ENCODE measurements at places on chromosomes 2 and 18.

DNA sequence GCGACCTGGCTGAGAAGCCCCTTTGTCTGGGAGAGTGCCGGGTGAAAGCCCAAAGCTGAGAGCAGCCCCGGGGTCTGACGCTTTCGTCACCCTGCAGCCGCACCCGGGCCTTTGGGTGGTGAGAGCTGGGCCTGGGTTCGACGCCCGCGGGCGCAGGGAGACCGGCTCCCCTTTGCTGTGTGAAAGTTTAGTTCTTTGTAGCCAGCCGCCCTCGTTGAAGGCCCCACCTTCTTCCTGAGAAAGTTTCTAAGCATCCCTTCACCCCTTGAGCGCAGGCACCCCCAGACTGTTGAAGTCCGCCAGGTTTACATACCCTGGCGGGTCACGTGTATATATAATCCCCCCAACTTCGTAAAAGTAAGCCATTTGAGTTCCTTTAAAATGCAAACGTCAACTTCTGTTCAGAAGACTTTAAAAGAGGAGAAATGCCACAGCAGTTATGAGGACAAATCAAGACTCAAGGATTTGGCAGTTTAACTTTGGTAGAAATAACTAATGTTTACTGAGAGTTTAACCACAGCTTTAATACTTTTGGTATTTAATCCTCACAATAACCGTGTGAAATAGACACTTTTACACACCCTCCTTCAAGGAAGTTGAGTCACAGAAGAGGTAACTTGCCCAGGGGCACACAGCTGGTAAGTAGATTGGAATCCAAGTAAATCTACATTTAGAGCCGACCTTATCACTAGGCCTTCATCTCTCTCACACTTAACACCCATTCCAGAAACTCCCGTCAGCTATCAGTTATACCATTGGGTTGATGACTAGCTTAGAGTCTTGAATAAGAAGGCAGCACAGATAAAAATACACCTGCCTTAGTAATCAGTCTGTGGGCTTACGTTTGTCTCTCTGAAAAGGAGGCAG, 1.1 kb upstream of the MBOAT2 start:
- no peaks in the 10 kb centered on the region for H3K27me3 ChIP-seq
- no peak for DNase-seq
- no peaks in the 10 kb centered on the region for H3K36me3 ChIP-seq
- H3K4me1 ChIP-seq, result no peaks in the 10 kb centered on the region
- peak overlapping the region; percentile 69 for H3K4me3 ChIP-seq
- peak overlapping the region; percentile 47 for H3K27ac ChIP-seq

GRCh38 chr2:9558948-9559381, 3.3 kb upstream of the ADAM17 start:
- H3K36me3 ChIP-seq, result no peaks in the 10 kb centered on the region
- H3K4me1 ChIP-seq, result peaks cover 4% of the 10 kb centered on the region
- no peak overlapping the region for H3K27ac ChIP-seq
- no peak overlapping the region for H3K4me3 ChIP-seq
- no peaks in the 10 kb centered on the region for H3K27me3 ChIP-seq
- no peak for DNase-seq

DNA sequence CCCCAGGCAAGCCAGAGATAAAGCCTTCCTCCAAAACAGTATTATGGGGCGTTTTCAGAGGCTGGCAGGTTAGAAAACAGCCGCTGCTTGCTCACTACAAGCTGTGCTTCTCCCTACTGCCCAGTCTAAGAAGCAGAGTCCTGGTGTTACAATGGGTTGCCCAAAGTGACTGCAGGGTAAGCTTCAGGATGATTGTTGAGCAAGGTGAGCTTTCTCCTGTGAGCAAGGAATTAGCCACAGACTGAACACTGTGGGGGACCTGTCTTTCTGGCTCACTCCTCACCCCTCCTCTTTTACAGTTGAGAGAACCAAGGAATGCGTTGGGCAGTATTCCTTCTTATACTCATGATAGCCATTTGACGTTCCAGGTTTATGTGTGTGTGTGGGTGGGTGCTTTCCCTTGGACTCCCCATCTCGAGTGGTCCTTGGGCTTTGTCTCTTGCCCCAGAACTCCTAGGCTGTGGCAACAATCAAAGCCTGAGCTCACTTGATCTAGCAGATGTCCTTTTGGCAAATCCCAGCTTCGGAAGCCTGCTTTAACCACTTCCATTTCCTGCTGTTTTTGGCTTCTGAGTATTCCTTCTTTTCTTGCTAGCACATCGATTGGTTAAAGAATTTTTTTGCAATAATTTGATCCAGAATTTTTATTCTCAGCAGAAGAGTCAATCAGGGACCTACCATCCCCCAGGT, 47.5 kb downstream of the KDM3A start:
- no peak for DNase-seq
- H3K36me3 ChIP-seq, result peaks cover 38% of the 10 kb centered on the region
- H3K27me3 ChIP-seq, result no peaks in the 10 kb centered on the region
- no peaks in the 10 kb centered on the region for H3K4me1 ChIP-seq
- H3K27ac ChIP-seq, result no peak overlapping the region

GRCh38 chr2:9099341-9099751, 95.9 kb upstream of the MBOAT2 start:
- peaks cover 9% of the 10 kb centered on the region for H3K4me1 ChIP-seq
- H3K4me3 ChIP-seq, result no peak overlapping the region
- no peaks in the 10 kb centered on the region for H3K27me3 ChIP-seq
- H3K36me3 ChIP-seq, result no peaks in the 10 kb centered on the region
- no peak for DNase-seq
- H3K27ac ChIP-seq, result no peak overlapping the region

DNA sequence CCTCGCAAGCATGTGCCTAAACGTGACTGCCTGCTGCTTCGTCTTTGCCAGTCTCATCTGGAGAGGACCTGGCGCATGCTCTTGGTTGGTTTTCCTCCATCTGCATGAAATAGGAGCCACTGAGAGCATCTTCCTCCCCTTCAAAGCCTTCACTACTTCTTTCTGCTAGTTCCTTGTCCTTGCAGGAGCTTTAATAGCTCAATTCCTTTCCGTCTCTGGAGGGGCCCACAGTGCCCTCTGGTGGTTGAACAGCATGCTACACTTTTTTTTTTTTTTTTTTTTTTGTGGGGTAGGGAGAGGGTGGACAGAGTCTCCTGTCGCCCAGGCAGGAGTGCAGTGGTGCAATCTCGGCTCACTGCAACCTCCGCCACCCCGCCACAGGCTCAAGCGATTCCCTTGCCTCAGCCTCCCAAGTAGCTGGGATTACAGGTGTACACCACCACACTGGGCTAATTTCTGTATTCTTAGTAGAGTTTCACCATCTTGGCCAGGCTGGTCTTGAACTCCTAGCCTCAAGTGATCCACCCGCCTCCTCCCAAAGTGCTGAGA, 59.6 kb downstream of the SP110 start:
- H3K27me3 ChIP-seq, result no peaks in the 10 kb centered on the region
- H3K27ac ChIP-seq, result no peak overlapping the region
- H3K36me3 ChIP-seq, result no peaks in the 10 kb centered on the region
- H3K4me1 ChIP-seq, result no peaks in the 10 kb centered on the region

DNA sequence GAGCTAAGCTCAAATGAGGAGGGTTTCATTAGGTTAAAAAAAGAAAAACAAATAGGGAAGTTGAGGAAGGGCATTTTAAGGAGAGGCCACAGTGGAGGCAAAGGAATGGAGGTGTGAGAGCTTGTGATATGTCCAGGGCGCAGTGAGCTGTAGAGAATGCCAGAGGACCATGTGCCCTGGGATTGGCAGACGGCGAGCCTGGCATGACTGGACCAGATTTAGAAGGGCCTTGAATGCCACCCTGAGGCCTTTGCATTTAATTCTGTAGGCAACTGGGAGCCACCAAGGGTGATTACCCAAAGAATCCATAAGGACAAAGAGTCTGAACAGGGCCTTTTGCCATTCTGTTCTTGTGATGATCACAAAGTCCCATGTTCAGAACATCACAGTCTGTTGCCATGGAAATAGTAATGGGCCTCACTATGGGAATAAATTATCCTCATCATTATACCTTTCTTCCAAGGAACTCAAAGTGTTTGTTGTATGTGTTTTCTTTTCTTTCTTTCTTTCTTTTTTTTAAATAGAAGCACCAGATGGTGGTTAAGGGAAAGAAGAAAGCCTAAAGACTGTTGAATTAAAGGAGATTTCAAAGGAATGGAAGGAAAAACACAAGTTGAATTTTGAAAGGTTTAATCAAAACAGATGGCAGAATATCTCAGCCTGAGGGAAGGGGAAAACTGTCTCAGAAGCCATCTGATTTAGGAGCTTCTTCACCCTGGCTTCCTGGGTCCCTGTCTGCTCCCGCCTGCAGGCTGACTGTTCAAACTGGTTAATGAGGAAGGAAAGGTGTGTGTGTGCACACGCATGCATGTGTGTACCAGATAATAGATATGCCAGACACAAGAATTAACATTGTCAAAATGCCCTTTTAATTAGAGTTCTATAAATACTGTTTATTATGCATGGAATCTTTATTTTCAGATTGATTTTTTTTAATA, 31.6 kb upstream of the NCOA1 start:
- no peaks in the 10 kb centered on the region for H3K36me3 ChIP-seq
- H3K27me3 ChIP-seq, result no peaks in the 10 kb centered on the region
- no peak for DNase-seq
- no peak overlapping the region for H3K4me3 ChIP-seq
- no peak overlapping the region for H3K27ac ChIP-seq

GRCh38 chr18:6478121-6478520, 63.4 kb upstream of the L3MBTL4 start:
- no peaks in the 10 kb centered on the region for H3K4me1 ChIP-seq
- H3K27me3 ChIP-seq, result no peaks in the 10 kb centered on the region
- H3K4me3 ChIP-seq, result no peak overlapping the region
- H3K36me3 ChIP-seq, result no peaks in the 10 kb centered on the region
- DNase-seq, result peak; percentile 41

GRCh38 chr2:161983866-161984265, 90.1 kb downstream of the DPP4 start:
- H3K4me1 ChIP-seq, result no peaks in the 10 kb centered on the region
- no peak overlapping the region for H3K4me3 ChIP-seq
- no peak overlapping the region for H3K27ac ChIP-seq
- no peaks in the 10 kb centered on the region for H3K36me3 ChIP-seq
- DNase-seq, result no peak
- H3K27me3 ChIP-seq, result no peaks in the 10 kb centered on the region

DNA sequence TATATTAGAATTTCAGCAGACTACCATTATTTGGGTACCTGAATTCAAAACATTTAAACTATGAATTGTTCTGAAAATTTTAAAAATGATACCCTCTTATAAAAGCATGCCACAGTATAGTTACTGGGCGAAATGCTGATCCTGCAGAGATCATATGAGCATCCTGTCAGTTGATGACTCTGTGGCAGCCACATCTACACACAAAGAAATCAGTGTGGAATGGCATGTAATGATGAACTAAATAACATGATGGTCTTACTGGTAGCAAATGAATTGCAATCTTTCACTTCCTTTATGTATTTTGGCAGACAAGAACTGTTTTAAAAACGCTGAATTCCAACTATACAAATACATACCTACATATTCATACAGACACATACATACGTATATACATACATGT, 38.3 kb downstream of the MRPS9 start:
- H3K27me3 ChIP-seq, result no peaks in the 10 kb centered on the region
- no peak overlapping the region for H3K4me3 ChIP-seq
- H3K4me1 ChIP-seq, result no peaks in the 10 kb centered on the region
- DNase-seq, result no peak
- peaks cover 3% of the 10 kb centered on the region for H3K36me3 ChIP-seq

DNA sequence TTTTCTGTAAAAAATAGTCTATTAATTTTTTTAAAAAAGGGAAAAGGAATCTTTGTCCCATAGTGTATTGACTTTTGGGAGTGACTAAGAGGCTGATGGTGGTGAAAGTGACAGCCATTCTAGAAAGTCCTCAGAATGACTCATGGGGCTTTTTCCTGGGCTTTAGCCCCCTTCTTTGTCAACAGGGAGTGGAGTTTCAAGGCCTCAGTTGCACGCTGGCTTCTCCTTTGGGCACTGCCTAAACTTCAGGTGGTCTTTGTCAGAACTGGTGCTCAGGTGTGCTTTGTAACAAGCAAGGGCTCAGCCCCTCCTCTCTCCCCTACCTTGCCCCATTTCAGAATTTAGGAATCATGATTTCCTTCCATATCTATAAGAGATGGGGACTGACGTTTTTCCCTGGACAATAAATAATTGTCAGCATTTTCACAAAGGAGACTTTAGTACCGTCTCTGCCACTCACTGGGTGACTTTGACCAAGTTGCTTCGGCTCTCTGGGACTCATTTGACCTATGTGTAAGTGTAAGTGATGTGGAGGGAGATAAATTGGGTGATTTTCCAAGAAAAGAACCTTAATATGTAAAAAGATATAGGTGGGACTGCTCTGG, 61.2 kb upstream of the IGFBP2 start:
- H3K4me3 ChIP-seq, result no peak overlapping the region
- H3K27ac ChIP-seq, result peak overlapping the region; percentile 82
- H3K36me3 ChIP-seq, result no peaks in the 10 kb centered on the region
- H3K4me1 ChIP-seq, result peaks cover 20% of the 10 kb centered on the region
- no peak for DNase-seq

DNA sequence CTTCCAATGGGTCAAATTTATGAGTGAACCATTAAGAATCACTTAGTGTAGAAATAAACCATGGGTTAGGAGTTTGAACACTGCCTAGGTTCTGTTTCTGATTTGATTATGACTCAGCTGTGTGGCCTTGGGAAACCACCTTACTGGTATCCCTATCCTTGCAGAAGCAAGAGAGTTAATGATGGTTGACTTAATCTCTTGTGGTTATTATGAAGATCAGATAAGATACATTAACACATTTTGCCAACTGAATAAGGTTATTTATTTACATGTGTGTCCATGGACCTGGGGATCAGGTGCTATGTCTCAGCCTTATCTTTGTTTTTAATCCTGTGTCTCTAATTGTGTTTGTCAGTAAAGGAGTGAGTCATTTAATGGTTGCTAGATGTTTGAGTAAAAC, 5.4 kb upstream of the KCNJ13 start:
- H3K36me3 ChIP-seq, result peaks cover 31% of the 10 kb centered on the region
- H3K27me3 ChIP-seq, result no peaks in the 10 kb centered on the region
- peaks cover 8% of the 10 kb centered on the region for H3K4me1 ChIP-seq
- H3K27ac ChIP-seq, result no peak overlapping the region
- DNase-seq, result no peak

All from heart left ventricle (tissue), 16 donors.